ENCODE measurements at places on chromosomes 1 and 21.

GRCh38 chr1:164720440-164721227 is 161.7 kb downstream of the PBX1 start:
- H3K27ac ChIP-seq, result no peak overlapping the region
- no peaks in the 10 kb centered on the region for H3K27me3 ChIP-seq
- H3K4me3 ChIP-seq, result no peak overlapping the region
- DNase-seq, result no peak
- H3K4me1 ChIP-seq, result peaks cover 3% of the 10 kb centered on the region

- H3K36me3 ChIP-seq, result no peaks in the 10 kb centered on the region
- H3K4me1 ChIP-seq, result no peaks in the 10 kb centered on the region
- H3K27me3 ChIP-seq, result no peaks in the 10 kb centered on the region
- no peak overlapping the region for H3K4me3 ChIP-seq
Measured at GRCh38 chr1:111406321-111406768, 21.2 kb downstream of the OVGP1 start.

DNA sequence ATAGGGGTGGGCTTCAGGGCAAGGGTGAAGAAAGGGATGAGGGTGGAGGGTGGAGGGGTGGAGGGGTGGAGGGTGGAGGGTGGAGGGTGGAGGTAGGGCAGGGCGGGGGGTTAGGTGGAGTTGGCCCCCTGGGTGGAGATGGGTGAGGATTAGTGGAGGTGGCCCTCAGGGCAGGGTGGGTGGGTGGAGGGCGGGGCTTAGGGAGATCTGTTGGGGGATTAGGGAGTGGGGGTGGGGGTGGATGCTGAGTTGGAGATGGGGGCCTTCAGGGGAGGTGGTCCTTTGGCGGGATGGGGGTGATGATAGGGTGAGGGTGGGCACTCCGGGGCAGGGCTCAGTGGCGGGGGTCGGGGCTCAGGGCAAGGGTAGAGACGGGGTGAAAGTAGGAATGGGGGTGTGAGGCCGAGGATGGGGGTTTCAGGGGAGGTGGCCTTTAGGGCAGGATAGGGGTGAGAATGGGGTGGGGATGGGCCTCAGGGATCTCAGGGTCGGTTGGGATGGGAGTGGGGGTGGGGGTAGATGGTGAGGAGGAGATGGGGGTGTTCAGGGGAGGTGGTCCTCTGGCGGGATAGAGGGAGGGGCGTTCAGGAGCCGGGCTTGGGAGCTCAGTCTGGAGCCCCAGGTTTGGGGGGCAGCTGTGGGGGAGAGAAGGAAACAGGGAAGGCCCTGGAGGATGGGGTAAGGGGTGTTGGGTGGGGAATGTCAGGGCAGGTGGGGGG is 800 bp upstream of the DNMT3L start:
- H3K27me3 ChIP-seq, result no peaks in the 10 kb centered on the region
- peaks cover 3% of the 10 kb centered on the region for H3K4me1 ChIP-seq
- DNase-seq, result no peak
- H3K27ac ChIP-seq, result no peak overlapping the region
- H3K36me3 ChIP-seq, result no peaks in the 10 kb centered on the region
- no peak overlapping the region for H3K4me3 ChIP-seq

DNA sequence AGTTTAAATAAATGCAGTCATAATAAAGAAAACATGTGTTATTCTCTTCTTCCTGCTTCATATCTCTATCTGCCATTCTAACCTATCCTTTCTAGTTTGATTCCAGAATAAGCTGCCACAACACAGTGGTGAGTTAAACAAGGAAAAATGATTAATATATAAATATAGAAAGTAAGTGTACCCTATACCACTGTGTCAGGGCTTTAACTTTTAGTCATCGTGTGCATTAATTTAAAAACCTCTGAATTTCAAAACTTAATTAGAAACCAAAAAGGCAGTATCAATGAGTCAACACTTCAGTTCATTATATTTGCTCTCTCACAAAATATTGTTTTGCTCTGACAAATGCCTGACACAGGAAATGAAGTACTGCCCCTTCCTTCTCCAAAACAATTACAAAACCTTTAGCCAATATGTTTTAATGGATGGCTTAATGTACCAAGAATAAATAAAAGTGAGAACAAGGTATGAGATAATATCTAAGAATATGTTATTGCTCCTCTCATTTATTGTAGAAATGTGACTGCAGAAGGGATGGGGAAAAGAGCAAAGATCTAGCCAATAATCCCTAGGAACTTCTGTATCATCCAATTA is 634.8 kb downstream of the KCNT2 start:
- no peaks in the 10 kb centered on the region for H3K27me3 ChIP-seq
- H3K27ac ChIP-seq, result no peak overlapping the region
- H3K4me3 ChIP-seq, result no peak overlapping the region
- no peaks in the 10 kb centered on the region for H3K4me1 ChIP-seq
- H3K36me3 ChIP-seq, result no peaks in the 10 kb centered on the region
- DNase-seq, result no peak

- H3K27me3 ChIP-seq, result no peaks in the 10 kb centered on the region
- no peak for DNase-seq
- H3K4me1 ChIP-seq, result no peaks in the 10 kb centered on the region
- no peaks in the 10 kb centered on the region for H3K36me3 ChIP-seq
- H3K4me3 ChIP-seq, result no peak overlapping the region
Measured at GRCh38 chr1:160756849-160757201, 17.8 kb downstream of the SLAMF7 start.

- DNase-seq, result peak; percentile 80
- H3K36me3 ChIP-seq, result 0 out of 2 replicates have a peak, but pooled peaks cover 10% of the 10 kb centered on the region
- H3K4me3 ChIP-seq, result no peak overlapping the region
- no peak overlapping the region for H3K27ac ChIP-seq
- peaks cover 9% of the 10 kb centered on the region for H3K4me1 ChIP-seq
Measured at GRCh38 chr1:205523891-205524793, 19.7 kb downstream of the CDK18 start.

GRCh38 chr21:35343046-35343819 is 294.1 kb upstream of the RUNX1 start:
- no peak overlapping the region for H3K27ac ChIP-seq
- H3K4me1 ChIP-seq, result no peaks in the 10 kb centered on the region
- H3K4me3 ChIP-seq, result no peak overlapping the region
- no peaks in the 10 kb centered on the region for H3K36me3 ChIP-seq

DNA sequence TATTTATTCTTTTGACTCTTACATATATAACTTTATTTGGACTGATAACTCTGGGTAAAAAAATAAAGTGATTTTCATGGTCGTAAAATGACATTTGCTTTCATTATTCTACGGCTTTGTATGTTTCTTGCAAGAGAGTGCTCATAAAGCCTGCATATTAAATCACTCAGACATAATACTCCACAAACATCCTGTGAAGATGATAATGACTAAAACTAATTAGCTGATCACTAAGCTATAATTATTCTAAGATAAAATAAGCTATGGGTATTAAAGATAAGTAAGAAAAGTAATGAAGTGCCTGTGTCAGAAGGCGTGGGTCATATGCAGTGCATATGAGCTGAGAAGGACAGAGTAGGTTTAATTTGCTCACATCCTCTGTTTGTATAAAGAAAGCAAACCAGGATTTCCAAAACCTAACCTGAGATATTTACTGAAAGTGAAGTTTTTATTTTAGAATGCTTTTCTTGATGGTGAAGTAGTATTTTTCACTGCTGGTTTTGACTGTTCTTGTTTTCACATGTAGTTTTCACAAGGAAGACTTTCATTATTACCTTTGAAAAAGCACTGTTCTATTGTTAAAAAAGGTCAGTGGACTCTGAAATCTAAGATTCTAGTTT is 278.8 kb downstream of the AMY1C start:
- no peak overlapping the region for H3K4me3 ChIP-seq
- no peaks in the 10 kb centered on the region for H3K4me1 ChIP-seq
- DNase-seq, result no peak
- no peak overlapping the region for H3K27ac ChIP-seq

DNA sequence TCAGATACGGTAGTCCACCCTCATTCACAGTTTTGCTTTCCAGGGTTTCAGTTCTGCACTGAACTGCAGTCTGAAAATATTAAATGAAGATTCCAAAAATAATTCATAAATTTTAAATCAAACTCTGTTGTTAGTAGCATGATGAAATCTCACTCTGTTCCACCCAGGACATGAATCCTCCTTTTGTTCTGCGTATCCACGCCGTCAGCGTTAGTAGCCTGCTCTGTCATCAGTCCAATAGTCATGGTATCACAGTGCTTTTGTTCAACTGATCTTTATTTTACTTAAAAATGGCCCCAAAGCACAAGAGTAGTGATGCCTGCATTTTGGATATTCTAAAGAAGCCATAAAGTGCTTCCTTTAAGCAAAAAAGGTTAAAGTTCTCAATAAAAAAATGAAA is 23.9 kb downstream of the CHD1L start:
- no peak overlapping the region for H3K27ac ChIP-seq
- H3K36me3 ChIP-seq, result peaks cover 6% of the 10 kb centered on the region
- no peak overlapping the region for H3K4me3 ChIP-seq
- H3K27me3 ChIP-seq, result no peaks in the 10 kb centered on the region
- DNase-seq, result no peak

GRCh38 chr1:66237722-66238479 is 296.1 kb upstream of the SGIP1 start:
- H3K27me3 ChIP-seq, result no peaks in the 10 kb centered on the region
- H3K27ac ChIP-seq, result no peak overlapping the region
- no peaks in the 10 kb centered on the region for H3K4me1 ChIP-seq
- no peak for DNase-seq
- H3K36me3 ChIP-seq, result no peaks in the 10 kb centered on the region
- no peak overlapping the region for H3K4me3 ChIP-seq

GRCh38 chr21:33940164-33940880 is 24.7 kb upstream of the ATP5PO start:
- no peak overlapping the region for H3K27ac ChIP-seq
- no peaks in the 10 kb centered on the region for H3K4me1 ChIP-seq
- DNase-seq, result no peak
- no peaks in the 10 kb centered on the region for H3K27me3 ChIP-seq
- no peak overlapping the region for H3K4me3 ChIP-seq

- no peak overlapping the region for H3K4me3 ChIP-seq
- no peaks in the 10 kb centered on the region for H3K36me3 ChIP-seq
- no peaks in the 10 kb centered on the region for H3K4me1 ChIP-seq
- no peak for DNase-seq
- H3K27me3 ChIP-seq, result no peaks in the 10 kb centered on the region
Measured at GRCh38 chr1:110370827-110371226, 20.0 kb downstream of the SLC16A4 start.

DNA sequence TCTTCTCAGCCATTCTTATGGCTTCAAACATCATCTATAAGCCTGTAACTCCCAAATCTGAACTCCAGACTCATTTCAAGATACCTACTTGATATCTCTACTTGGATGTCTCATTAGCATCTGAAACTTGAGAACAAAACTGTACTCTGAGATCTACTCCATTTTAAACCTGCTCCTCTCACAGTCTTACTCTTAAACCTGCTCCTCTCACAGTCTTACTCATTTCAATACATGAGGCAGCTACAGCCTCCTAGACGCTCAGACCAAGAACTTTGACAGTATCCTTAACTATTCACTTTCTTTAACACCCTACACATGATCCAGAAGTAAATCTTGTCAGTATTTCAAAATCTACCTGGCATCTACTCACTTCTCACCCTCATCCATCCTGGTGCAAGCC is 54.3 kb downstream of the NBPF6 start:
- no peak overlapping the region for H3K27ac ChIP-seq
- no peaks in the 10 kb centered on the region for H3K27me3 ChIP-seq
- no peak for DNase-seq
- H3K36me3 ChIP-seq, result no peaks in the 10 kb centered on the region
- no peaks in the 10 kb centered on the region for H3K4me1 ChIP-seq
- H3K4me3 ChIP-seq, result no peak overlapping the region

DNA sequence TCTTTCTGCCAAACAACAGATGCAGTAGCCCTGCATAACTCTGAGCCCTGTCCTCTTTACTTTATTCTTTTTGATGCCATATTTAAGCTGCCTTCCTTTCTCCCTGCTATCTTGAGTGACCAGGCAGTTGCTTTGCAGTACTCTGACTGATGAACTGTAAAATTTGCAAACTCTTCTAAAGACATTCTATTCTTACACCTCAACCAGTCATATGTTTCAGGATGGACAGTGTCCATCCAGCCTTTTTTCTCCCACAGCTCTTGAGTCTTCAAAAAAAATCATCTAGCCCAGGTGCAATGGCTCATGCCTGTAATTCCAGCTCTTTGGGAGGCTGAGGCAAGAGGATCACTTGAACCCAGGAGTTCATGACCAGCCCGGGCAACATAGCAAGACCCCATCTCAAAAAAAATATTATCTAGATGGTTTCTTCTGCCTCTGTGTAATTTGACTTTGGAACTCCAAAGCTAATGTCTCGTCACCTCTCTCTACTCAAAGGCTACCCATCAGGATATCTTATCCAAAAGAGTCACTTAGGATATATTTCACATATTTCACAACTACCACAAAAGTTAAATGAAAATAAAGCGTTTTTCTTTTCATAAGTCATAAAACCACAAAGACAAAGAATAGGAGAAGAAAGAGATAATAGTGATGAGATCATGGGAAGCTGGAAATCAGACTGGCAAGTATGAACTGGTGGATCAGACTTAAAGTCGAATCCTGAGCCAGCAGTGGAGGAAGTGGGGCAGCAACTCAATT is 54.6 kb upstream of the IPO9 start:
- DNase-seq, result no peak
- no peaks in the 10 kb centered on the region for H3K27me3 ChIP-seq
- no peak overlapping the region for H3K4me3 ChIP-seq
- no peaks in the 10 kb centered on the region for H3K36me3 ChIP-seq
- H3K27ac ChIP-seq, result no peak overlapping the region

DNA sequence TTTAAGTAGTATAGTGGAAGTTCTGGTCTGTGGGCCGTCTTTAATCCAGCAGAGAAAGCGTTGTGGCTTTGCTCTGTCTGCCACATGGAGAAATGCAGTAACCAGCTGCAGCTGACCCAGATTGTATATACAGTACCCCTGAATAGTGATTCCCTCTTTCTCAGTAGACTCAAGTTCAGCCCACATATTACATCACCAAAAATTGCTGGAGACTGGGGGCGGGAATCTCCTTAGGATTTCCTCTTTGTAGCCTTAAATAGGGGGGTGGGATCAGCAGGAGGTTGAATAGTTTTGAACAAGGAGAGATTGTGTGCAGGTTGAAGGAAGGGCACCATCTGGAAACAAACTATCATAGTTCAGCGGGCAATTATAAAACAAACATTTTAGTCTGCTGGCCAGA is at the start of gene ANGPTL1:
TSS of gene ANGPTL1 (minus strand) at position 134 of the 400 bp plus-strand sequence. CDS start 5,301 bp downstream, outside the sequence.
- DNase-seq, result no peak
- no peaks in the 10 kb centered on the region for H3K27me3 ChIP-seq
- no peaks in the 10 kb centered on the region for H3K36me3 ChIP-seq

- H3K36me3 ChIP-seq, result no peaks in the 10 kb centered on the region
- no peak overlapping the region for H3K27ac ChIP-seq
- DNase-seq, result no peak
- no peaks in the 10 kb centered on the region for H3K27me3 ChIP-seq
- no peaks in the 10 kb centered on the region for H3K4me1 ChIP-seq
- no peak overlapping the region for H3K4me3 ChIP-seq
Measured at GRCh38 chr1:67227196-67227595, 60.9 kb downstream of the IL23R start.

- H3K4me3 ChIP-seq, result no peak overlapping the region
- no peaks in the 10 kb centered on the region for H3K4me1 ChIP-seq
- no peaks in the 10 kb centered on the region for H3K36me3 ChIP-seq
- H3K27me3 ChIP-seq, result no peaks in the 10 kb centered on the region
Measured at GRCh38 chr1:157806431-157807149, 13.3 kb downstream of the FCRL1 start.
